ENCODE measurements at places on chromosomes 1 and 21.

- H3K27me3 ChIP-seq, result no peaks in the 10 kb centered on the region
- no peaks in the 10 kb centered on the region for H3K4me1 ChIP-seq
- no peaks in the 10 kb centered on the region for H3K36me3 ChIP-seq
These were observed 213.7 kb downstream of the KCNH1 start for GRCh38 chr1:210920258-210920657.

DNA sequence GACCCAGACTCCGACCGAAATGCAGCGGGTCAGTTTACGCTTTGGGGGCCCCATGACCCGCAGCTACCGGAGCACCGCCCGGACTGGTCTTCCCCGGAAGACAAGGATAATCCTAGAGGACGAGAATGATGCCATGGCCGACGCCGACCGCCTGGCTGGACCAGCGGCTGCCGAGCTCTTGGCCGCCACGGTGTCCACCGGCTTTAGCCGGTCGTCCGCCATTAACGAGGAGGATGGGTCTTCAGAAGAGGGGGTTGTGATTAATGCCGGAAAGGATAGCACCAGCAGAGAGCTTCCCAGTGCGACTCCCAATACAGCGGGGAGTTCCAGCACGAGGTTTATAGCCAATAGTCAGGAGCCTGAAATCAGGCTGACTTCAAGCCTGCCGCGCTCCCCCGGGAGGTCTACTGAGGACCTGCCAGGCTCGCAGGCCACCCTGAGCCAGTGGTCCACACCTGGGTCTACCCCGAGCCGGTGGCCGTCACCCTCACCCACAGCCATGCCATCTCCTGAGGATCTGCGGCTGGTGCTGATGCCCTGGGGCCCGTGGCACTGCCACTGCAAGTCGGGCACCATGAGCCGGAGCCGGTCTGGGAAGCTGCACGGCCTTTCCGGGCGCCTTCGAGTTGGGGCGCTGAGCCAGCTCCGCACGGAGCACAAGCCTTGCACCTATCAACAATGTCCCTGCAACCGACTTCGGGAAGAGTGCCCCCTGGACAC lies 534 bp downstream of the C1orf56 start:
- peaks cover 33% of the 10 kb centered on the region for H3K36me3 ChIP-seq
- peak; percentile 52 for DNase-seq
- peak overlapping the region; percentile 77 for H3K27ac ChIP-seq
- H3K4me3 ChIP-seq, result peak overlapping the region; percentile 86

- no peaks in the 10 kb centered on the region for H3K36me3 ChIP-seq
- DNase-seq, result no peak
- no peak overlapping the region for H3K27ac ChIP-seq
- H3K4me3 ChIP-seq, result no peak overlapping the region
- no peaks in the 10 kb centered on the region for H3K4me1 ChIP-seq
These were observed 241.4 kb downstream of the HHIPL2 start for GRCh38 chr1:222306512-222306911.

DNA sequence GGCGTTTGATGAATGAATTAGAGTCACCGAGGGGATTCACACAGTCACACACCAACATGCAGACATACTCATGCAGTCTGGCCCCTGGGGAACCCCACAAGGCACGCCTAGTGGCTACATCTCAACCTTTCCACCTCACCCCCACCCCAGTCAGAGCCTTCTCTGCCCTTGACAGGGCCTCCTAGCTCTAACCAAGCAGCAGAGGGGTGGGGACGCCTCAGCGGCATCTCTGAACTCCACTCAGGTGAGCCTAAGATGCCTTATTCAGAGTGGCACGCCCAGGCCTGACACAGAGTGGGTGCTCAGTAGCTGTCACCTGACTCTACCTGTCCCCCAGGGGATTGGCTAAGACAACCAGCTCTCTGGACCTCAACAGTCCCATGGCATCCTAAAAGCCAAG lies 3.7 kb upstream of the SDC3 start:
- no peaks in the 10 kb centered on the region for H3K36me3 ChIP-seq
- peaks cover 11% of the 10 kb centered on the region for H3K4me1 ChIP-seq
- DNase-seq, result no peak

GRCh38 chr1:41846625-41847405 lies 71.9 kb downstream of the HIVEP3 start:
- H3K27ac ChIP-seq, result no peak overlapping the region
- H3K27me3 ChIP-seq, result no peaks in the 10 kb centered on the region
- H3K4me3 ChIP-seq, result no peak overlapping the region

DNA sequence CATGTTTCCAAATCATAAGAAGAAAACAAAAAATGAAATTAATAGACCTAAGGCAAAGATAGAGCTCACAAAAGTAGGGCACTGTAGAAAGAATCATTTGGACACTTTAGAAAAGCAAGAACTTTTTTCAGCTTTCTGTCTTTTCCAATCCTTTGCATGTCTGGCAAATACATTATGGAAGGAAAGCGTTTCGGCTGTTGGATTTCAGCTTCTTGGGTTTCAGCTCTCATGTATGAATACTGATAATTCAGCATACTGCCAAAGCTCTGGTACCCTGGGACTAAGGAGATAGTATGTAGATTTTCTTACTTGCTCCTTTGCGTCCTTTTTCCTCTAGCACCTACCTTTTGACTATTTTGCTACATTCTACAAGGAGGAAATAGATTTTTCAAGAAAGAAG lies 375.9 kb downstream of the BRINP3 start:
- H3K4me3 ChIP-seq, result no peak overlapping the region
- H3K27me3 ChIP-seq, result no peaks in the 10 kb centered on the region
- H3K36me3 ChIP-seq, result no peaks in the 10 kb centered on the region
- no peak overlapping the region for H3K27ac ChIP-seq
- H3K4me1 ChIP-seq, result no peaks in the 10 kb centered on the region
- no peak for DNase-seq

DNA sequence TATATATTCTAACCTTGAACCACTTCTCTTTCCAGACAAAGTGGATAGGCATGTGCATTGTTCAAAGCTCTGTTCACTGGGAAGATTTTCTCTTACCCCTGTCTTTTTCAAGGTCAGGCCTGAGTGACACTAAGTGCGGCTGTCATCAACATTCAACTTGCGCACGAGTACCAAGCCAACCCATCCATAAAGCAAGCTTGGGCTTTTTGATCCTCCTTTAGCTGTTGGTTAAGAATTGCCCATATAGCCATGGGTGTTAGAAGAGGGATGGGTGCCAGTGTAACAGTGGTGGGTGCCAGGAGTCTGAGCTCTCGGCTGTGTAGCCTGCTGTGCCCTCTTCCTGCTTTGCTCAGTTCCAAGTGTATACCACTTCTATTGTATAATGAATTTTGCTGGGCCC lies 136.1 kb downstream of the GLUL start:
- no peak overlapping the region for H3K4me3 ChIP-seq
- H3K27me3 ChIP-seq, result peaks cover 2% of the 10 kb centered on the region
- H3K27ac ChIP-seq, result no peak overlapping the region
- no peak for DNase-seq
- peaks cover 13% of the 10 kb centered on the region for H3K4me1 ChIP-seq
- peaks cover 4% of the 10 kb centered on the region for H3K36me3 ChIP-seq

- DNase-seq, result no peak
- H3K27ac ChIP-seq, result no peak overlapping the region
- H3K4me3 ChIP-seq, result no peak overlapping the region
- no peaks in the 10 kb centered on the region for H3K36me3 ChIP-seq
These were observed 40.3 kb downstream of the CFHR5 start for GRCh38 chr1:197017558-197018146.

GRCh38 chr1:15684042-15684461 lies at the start of gene PLEKHM2:
PLEKHM2 (plus strand) TSS chr1:15684320; CDS start chr1:15684559, 239 bp downstream.
- H3K27me3 ChIP-seq, result no peaks in the 10 kb centered on the region
- H3K4me1 ChIP-seq, result peaks cover 22% of the 10 kb centered on the region
- H3K36me3 ChIP-seq, result peaks cover 17% of the 10 kb centered on the region

GRCh38 chr1:38050397-38051078 lies 3.9 kb upstream of the POU3F1 start:
- no peak overlapping the region for H3K4me3 ChIP-seq
- peaks cover 20% of the 10 kb centered on the region for H3K27me3 ChIP-seq
- no peak overlapping the region for H3K27ac ChIP-seq
- H3K4me1 ChIP-seq, result peaks cover 9% of the 10 kb centered on the region
- DNase-seq, result no peak
- no peaks in the 10 kb centered on the region for H3K36me3 ChIP-seq

GRCh38 chr1:4021136-4021973 lies 121.3 kb upstream of the C1orf174 start:
- DNase-seq, result peak; percentile 4
- no peak overlapping the region for H3K27ac ChIP-seq
- no peaks in the 10 kb centered on the region for H3K36me3 ChIP-seq
- no peaks in the 10 kb centered on the region for H3K4me1 ChIP-seq
- no peaks in the 10 kb centered on the region for H3K27me3 ChIP-seq

DNA sequence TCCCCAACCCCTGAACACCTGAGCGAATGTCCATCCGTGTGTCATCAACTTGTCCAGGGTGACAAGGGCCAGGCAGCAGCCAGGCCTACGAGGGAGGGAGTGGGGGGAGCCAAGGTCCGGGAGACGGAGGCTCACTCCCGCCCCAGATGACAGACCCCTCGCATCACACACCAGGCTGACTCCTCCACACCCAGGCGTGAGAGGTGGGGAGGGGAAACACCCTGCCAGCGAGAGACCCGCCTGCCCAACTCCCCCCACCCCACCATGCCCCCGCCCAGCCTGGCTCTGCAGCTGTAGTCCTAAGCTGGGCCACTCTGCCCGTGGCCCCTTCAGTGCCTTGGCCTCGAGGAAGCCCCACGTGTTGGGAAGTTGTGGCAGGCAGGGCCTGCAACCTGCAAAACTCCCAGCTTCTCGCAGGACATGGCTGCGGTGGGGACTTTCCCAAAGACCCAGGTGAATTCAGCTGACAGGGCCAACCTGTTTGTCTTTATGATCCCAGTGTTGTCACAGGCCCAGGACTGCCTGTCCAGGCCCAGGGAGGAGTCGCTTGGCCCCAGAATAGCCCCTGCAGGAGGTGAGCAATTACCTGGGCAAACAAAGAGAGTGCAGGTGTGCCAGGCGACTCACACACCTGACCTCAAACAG lies 62.9 kb downstream of the RIPK4 start:
- no peaks in the 10 kb centered on the region for H3K36me3 ChIP-seq
- peaks cover 16% of the 10 kb centered on the region for H3K4me1 ChIP-seq
- H3K27ac ChIP-seq, result no peak overlapping the region

DNA sequence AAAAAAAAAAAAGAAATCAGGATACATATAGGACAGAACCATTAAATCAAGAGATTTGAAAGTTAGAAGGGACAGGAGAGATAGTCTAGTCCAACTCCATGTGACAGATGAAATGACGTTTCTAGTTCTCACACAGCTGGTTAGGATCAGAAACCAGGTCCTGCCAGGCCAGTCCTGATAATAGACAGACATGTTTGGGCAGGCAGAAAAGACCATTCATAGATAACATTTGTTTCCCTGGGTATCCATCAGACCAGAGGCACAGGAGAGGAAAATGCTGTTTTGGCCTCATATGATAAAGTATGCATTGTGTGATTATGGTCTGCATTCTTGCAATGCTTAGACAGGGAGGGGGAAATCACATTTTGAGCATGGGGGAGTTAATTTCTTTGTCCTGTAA lies 29.3 kb downstream of the ZBTB8B start:
- no peaks in the 10 kb centered on the region for H3K4me1 ChIP-seq
- H3K27me3 ChIP-seq, result peaks cover 28% of the 10 kb centered on the region
- no peak overlapping the region for H3K27ac ChIP-seq
- no peaks in the 10 kb centered on the region for H3K36me3 ChIP-seq
- H3K4me3 ChIP-seq, result no peak overlapping the region
- DNase-seq, result no peak

- no peaks in the 10 kb centered on the region for H3K4me1 ChIP-seq
- no peaks in the 10 kb centered on the region for H3K27me3 ChIP-seq
- H3K4me3 ChIP-seq, result no peak overlapping the region
These were observed 10.0 kb upstream of the RYR2 start for GRCh38 chr1:237032029-237032428.

- H3K4me1 ChIP-seq, result no peaks in the 10 kb centered on the region
- no peak overlapping the region for H3K27ac ChIP-seq
- H3K27me3 ChIP-seq, result no peaks in the 10 kb centered on the region
- H3K4me3 ChIP-seq, result no peak overlapping the region
- DNase-seq, result no peak
- H3K36me3 ChIP-seq, result no peaks in the 10 kb centered on the region
These were observed 46.5 kb downstream of the SAMD13 start for GRCh38 chr1:84347932-84348555.

DNA sequence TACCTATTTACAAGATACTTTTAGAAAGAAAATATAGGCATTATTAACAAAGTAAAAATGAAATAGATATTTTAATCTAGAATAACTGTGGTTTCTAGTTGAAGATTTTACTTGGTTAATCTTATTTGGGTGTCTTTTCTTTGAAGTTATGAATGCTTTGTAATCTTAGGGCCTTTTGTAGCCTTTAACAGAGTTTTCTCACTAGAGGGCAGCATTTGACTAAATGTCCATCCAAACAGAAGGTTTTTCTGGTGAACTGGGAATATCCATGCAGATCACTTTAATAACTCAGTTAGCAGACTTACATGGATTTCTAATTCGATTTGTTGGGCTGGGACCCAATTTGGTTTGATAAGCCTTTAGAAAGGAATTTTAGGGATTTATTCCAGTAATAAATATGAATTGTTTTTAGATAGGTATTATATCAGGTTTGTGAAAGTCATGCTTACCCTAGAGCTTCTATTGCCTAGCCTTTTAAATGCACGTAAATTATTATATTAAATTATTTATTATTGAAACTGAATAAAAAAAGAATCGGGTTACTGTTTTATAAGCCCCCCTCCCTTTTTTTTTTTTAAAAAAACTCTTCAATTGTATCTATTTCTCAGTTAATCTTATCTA lies 119.7 kb downstream of the ZNF326 start:
- no peak overlapping the region for H3K4me3 ChIP-seq
- no peak overlapping the region for H3K27ac ChIP-seq
- no peak for DNase-seq
- peaks cover 15% of the 10 kb centered on the region for H3K27me3 ChIP-seq
- H3K36me3 ChIP-seq, result no peaks in the 10 kb centered on the region

DNA sequence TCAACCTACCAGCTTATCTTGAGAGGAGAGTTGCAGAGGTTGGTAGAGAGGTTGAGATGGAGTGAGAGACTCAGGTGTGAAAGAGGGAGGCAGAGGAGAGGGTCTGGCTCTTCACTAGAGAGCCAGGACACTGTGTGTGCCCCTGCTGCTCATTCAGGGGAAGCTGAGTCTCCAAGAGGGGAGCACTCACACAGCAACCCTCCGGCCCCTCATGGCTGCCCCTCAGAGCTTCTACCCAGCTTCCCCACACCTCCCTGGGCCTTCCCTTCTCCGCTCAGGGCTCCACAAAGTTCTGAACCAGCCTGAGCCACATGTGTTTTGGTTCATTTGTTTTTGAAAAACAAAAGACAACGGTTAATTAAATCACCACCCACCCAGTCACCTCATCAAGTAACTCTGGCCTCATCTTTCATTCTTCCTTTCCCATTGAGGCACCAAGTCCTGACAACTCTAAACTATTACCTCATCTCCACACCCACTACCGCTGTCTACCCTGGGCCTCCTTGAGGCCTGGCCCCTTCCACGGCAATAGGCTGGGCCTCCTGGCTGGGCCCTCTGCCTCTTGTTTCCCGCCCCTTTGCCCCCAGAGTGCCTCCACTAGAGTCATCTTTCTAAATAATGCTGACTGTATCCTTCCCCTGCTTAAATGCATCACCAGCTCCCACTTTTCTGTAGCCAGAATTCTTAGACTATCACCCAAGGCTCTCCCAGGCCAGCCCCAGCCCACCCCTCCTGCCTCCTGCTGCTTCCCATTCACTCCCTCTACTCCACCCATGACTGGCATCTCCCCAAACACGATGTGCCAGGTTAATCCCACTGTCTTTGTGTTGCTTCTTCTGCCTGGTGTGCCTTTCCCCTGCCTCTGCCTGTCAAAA lies 33.0 kb downstream of the TNNT2 start:
- no peak for DNase-seq
- no peak overlapping the region for H3K4me3 ChIP-seq
- no peaks in the 10 kb centered on the region for H3K36me3 ChIP-seq

GRCh38 chr1:245462161-245462560 lies 307.4 kb downstream of the KIF26B start:
- H3K4me3 ChIP-seq, result no peak overlapping the region
- H3K4me1 ChIP-seq, result no peaks in the 10 kb centered on the region
- H3K27ac ChIP-seq, result no peak overlapping the region
- no peaks in the 10 kb centered on the region for H3K36me3 ChIP-seq
- H3K27me3 ChIP-seq, result peaks cover 2% of the 10 kb centered on the region
